ENCODE measurements at places on chromosomes 12 and 14. TPM values are rescaled to one million over a fixed set of nuclear protein-coding genes. Genes with fewer than 3 reads are reported as not detected.
A peak's percentile ranks its signal among the peaks of the same experiment; 100 is the strongest.

GRCh38 chr12:27620121-27620520, 76.1 kb upstream of the REP15 start:
- peak; percentile 61 for DNase-seq

The FBLN5 gene
- total RNA-seq = not detected

- peak; percentile 51 for DNase-seq
These were observed 128.0 kb downstream of the STXBP6 start for GRCh38 chr14:24921903-24922302.

DNA sequence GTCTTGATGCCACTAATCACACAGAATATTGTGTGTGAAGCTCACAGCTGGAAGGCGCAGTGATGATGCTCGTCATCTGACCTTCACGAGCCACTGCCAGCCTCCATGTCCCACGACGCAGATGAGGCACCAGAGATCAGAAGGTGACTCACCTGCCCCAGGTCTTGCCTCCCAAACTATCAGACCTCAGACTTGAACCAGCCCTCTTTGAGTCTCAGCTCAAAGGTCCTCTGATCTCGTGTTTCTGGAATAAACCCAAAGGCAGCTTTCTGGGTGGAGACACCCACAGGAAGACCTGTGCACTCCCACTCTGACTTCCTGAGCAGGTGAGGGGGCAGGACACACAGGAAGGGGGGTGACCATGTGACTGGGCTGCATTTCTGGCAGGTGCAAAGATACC, 19.6 kb upstream of the CHGA start:
- no peak for DNase-seq

The GPR84 gene
- total RNA-seq = not detected

- no peak for DNase-seq
These were observed 43.2 kb upstream of the PNMA1 start for GRCh38 chr14:73757381-73757780.

- peak; percentile 37 for DNase-seq
These were observed 137.0 kb downstream of the PTPN11 start for GRCh38 chr12:112555621-112556233.

DNA sequence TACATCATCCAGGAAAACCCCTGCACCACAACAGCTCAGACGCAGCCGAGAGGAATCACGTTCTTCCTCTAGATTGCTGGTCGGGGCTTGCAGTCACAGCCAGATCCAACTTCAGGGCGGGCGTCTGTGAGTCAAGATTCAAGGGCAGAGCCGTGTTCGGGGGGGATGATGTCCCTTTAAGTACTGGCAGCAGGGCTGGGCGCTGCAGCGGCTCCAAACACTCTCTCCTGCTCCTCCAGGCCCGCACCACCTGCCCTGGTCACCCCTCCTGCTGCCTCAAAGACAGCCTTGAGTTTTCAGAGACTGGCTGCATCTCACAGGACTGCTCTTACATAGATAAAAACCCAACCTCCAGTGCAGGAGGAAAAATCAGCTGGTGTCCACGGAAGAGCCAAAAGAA, 68.3 kb downstream of the KDM2B start:
- DNase-seq = no peak

The ABHD12B gene
- total RNA-seq = 0.12 TPM

The GLIPR1L1 gene
- not detected for total RNA-seq

DNA sequence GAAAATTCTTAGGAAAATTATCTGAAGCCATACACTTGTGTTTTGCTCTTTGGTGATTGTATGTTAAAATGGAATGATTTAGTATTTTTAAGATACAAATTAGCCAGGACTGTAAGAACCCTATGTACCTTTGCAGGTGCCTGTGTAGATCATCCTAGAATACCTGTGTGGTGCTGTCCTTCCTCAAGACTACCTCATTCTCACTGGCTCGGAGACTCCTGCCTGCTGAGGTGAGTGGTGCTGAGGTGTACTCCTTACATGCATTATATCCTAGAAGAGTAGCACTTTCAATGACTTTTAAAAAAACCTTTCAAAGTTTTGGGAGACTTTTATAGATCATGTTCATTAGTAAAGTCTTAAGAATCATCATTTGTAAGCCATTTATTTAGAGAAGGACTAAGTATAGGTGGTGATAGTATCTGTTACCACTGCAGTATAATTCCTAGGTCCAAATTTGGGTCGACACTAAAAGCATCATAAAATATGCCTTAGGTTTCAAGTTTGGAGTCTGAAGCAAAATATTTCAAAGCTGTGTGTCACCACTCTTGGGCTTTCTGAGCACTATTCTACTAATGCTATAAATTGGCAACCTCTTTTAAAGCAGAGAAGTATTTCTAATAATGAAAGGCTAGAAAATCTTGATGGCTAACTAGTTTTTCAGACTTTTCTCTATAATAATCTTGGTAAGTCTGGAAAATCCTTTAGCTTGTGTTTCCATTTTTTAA, 36.6 kb downstream of the RASSF8 start:
- DNase-seq = no peak
